ENCODE measurements at places on chromosomes 3 and 15.

DNA sequence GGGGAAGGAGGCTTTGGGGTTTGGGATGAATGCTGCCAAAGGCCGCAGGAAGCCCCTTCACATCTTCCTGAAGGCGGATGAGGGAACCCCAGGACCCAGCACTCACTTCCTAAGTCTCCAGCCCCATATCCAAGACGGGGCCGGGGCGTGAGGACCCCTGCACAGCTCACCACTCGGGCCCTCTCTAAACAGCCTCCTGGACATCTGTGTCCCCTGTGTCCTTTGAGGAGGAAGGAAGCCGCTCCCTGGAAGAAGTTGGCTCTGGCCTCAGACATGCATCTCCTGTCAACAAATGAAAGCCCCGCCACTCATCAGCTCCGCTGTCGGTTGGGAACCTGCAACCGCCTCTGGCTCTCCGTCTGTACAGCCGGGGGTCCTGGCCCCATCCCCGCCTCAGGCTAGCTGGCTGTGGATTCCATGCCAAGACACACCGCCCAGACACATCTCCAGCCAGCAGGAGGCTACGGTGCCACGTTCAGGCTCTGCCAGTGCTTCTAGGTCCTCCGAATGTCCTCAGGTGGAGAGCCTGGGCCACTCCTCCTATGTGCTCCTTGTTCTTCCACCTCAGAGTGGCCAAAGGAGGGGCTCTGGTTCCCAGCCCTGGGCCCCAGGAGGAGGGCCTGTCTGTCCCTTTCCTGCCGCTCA is 140.0 kb upstream of the MEF2A start:
- DNase-seq = no peak

- DNase-seq = no peak
Measured at GRCh38 chr3:60573494-60573893, 677.8 kb downstream of the FHIT start.

- DNase-seq = no peak
Measured at GRCh38 chr3:128655531-128655930, 4.9 kb upstream of the RPN1 start.

- no peak for DNase-seq
Measured at GRCh38 chr15:40436116-40436891, 4.4 kb upstream of the BAHD1 start.

DNA sequence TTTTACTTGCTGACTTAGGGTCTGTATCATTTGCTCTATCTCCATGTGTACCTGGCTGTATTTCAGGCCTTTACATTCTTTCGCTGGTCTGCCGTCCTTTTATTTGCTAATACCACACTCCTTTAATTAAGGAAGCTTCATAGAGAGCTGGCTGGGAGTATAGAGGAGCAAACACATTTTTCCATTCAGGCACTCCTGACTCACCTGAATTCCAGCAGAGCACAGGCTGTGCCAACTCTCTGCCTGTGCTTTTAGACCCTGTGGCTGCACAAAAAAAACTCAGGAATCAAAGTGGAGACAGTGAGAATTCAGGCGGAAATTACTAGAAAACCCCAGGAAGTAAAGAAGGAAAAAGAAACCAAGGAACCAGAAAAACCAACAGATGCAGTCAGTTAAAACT is 29.0 kb upstream of the ATP10A start:
- no peak for DNase-seq

- DNase-seq = no peak
Measured at GRCh38 chr3:34106879-34107278, 308.4 kb downstream of the PDCD6IP start.

DNA sequence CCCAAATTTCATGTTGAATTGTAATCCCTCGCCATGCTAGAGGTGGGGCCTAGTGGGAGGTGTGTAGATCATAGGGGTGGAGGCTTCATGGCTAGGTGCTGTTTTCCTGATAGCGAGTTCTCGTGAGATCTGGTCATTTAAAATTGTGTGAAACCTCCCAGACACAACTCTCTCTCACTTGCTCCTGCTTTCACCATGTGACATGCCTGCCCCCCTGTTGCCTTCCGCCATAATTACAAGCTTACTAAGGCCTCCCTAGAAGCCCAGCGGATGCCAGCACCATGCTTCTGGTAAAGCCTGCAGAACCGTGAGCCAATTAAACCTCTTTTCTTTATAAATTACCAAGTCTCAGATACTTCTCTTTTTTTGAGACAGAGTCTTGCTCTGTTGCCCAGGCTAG is 36.0 kb downstream of the CCDC54 start:
- DNase-seq = no peak

DNA sequence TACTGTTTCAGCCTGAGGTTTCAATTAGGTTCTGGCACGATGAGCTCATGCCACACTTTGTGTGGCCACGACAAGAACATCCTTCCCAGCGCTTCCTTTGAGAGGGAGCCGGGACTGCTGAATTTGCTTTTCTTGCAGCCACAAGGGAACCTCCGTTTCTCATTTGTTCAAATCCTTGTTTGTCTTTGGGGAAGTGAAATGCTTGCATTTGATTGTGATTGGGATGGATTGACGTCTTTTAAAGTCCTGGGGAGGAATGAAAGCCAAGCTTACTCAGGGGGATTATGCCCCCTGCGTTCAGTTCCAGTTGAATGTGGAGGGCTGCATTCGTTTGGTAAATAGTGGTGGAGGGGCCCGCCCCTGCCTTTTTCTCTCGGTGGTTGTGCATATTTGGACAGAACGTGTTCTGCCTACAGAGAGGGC is 277.6 kb downstream of the THSD4 start:
- DNase-seq = no peak

- DNase-seq = no peak
Measured at GRCh38 chr3:161050935-161051334, 54.2 kb downstream of the B3GALNT1 start.

DNA sequence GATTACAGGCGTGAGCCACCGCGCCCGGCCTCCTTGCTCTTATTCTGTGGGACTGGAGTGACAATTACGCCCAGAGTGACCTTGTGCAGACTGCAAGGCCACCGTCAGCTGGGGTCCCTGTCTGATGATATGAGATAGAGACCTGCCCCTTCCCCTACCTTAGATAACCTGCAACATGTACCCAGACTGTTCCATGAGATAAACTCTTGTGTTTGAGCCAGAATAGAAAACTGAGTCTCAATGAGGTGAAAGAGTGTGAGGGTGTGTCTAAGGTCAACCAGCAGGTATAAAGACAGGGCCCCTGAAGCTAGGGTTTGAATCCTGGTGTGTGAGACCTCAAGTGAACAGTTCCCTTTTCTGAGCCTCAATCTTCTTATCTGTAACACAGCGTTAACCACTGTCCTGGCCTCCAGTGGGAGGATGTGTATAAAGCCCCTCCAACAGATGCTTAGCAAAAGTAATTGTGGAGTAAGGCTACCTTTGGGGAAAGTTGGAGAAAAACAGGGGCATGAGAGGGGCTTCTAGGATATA is 6.0 kb downstream of the TADA3 start:
- no peak for DNase-seq

DNA sequence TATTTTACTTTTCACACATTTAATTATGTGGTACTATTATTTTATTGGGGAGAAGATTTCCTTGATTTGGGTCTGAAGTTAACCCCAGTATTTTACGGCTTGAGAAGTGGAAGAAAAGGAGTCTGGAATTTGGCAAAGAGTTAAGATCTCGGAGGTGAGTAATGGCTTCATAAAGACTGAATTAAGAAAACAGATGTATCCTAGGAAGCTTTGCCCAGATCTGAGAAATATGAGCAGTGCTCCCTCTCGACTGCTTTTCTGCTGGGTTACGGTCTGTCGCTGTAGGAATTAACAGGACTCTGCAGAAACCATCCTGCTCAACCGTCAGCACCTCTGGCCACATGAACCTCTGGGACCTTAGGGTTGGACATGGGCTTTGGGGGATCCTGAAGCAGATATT is 163.6 kb upstream of the NDN start:
- DNase-seq = no peak

DNA sequence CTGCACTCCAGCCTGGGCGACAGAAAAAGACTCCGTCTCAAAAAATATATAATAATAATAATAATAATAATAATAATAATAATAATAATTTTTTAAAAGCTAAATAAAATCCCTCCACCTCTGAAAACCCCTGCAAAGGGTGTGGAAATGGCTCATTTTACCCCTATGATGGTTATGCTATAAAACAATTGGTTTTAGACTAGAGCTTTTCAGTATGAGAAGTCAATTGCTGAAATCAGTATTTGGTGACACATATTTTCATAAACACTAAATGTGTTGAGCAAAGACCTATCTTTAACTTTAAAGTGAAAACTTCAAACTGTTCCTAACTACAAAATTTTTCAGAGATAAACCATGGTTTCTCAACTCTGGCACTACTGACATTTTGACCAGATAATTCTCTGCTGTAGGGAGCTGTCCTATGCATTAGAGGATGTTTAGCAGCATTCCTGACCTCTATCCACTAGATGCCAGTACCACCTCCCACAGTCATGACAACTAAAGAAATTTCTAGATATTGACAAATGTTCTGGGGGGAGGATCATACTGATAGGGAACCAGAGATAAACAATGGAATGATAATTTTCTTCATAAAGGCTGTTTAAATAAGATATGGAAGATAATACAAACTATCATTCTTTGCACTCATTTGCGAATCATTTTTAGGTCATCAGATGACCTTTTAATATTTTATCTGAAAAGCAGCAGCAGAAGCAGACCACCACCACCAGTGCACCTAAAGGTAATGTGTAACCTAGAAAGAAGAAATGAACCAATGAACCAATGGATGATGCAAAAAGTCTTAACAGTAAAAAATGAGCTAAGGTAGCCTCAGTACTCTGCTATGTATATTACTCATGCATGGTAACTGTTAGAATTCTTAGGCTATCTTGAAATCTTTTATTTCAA is 13.8 kb downstream of the PTPN9 start:
- no peak for DNase-seq

DNA sequence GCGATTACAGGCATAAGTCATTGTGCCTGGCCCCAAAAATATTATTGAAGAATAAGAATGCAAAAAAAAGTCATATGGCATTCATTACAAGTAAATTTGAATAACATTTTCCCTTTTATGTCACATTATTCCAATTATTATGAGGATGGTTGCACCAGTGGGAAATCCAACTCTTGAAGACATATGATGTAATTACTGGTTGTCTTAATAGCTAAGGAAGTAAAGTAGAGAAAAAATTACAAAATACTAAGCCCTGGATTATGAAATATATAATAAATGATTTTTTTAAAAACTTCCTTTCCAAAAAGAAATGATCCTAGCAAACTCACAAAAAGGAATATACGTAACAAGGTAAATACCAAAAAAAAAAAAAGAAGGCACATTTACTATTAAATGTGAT is 98.9 kb downstream of the FMN1 start:
- no peak for DNase-seq

GRCh38 chr3:28788571-28788970 is 439.9 kb upstream of the AZI2 start:
- no peak for DNase-seq

- DNase-seq = peak; percentile 53
Measured at GRCh38 chr3:44913868-44914468, 39.6 kb downstream of the TGM4 start.

GRCh38 chr3:37702478-37703154 is 159.1 kb upstream of the CTDSPL start:
- DNase-seq = no peak

- DNase-seq = no peak
Measured at GRCh38 chr3:167714871-167715270, 19.8 kb downstream of the PDCD10 start.

DNA sequence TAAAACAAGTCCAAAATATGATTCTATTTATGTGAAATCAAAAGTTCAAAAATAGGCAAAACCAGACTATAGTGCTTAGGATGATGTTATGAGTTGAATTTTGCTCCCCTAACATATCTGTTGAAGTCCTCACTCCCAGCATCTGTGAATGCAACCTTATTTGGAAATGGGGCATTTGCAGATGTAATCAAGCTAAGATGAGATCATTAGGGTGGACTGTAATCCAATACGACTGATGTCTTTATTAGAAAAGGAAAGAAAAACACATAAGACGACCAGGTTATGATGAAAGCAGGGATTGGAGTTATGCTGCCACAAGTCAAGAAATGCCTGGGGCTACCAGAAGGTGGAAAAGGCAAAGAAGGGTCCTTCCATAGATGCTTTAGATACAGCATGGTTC is 110.5 kb upstream of the CCDC39 start:
- DNase-seq = no peak

- no peak for DNase-seq
Measured at GRCh38 chr15:49706805-49707204, 86.0 kb downstream of the DTWD1 start.

DNA sequence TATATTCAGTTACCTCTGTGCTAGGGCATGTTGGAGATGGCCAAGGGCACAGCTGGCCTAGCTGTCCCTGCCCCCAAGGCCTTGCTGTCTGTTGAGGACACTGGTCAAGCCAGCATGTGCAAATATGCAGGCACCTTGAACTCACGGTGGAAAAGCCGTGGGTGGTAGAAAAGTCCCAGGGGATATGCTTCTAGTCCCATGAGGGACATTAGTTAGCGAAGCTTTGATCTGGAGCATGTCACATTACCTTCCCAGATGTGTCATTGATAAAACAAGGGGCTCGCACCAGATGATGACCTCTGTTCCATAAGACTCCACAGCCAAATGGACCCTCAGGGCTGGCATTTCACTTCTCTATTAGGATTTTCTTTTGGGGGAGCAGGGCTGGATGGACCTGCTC is 14.2 kb upstream of the TMEM158 start:
- DNase-seq = no peak

- no peak for DNase-seq
Measured at GRCh38 chr3:229183-229661, 32.7 kb downstream of the CHL1 start.

DNA sequence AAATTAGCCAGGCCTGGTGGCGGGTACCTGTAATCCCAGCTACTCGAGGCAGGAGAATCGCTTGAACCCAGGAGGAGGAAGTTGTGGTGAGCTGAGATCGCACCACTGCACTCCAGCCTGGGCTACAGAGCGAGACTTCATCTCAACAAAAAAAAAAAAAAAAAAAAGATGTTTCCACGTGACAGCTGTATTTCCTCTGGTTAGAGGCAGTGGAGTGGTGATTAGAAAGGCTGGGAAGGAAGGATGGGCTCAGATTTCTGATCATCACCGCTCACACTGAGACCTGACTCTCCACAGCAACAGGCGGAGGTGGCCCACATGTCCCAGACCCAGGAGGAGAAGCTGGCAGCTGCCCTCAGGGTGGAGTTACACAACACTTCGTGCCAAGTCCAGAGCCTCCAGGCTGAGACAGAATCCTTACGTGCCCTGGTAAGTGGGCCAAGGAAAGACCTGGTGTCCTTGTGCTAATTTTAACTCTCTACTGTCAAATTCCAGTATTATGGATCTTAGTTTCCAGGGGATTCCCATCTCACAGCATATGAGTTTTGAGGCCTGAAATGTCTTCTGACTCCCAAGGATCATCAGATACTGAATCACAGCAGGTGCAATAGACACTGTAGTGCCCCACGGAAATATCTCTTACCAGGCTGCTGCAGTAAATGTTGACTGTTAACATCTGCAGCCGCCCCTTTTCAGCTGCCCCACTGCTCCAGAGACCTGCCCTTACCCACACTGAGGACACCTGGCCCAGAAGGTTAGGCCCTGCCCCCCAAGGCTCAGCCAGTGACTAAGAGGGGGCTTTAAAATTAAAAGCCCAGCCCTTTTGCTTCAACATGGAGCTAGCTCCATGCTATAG is 66.9 kb downstream of the BFSP2 start:
- DNase-seq = no peak
